NCI-H2029 (cell line): ENCODE measurements at places on chromosomes 1 and 21.

DNA sequence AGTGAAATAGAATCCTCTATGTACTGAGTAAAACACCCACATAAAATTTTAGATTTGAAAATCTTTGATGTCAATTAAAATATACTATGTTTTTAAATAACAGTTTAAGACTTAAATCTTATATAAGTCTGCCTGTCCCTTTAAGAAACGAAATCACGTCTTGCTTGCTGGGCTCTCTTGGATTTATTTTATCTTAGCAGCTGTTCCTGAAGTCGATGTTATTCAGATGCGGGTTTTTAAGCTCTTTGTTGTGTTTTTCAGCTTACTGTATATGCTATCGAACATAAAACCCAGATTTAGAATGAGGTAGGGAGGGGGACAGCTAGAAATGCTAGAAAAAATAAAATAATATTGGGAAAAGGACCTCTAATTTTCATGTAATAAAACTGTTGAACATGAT lies 11.1 kb upstream of the SSX2IP start:
- no peak for DNase-seq

GRCh38 chr1:114026797-114027196 lies 47.5 kb downstream of the OLFML3 start:
- no peak for DNase-seq

DNA sequence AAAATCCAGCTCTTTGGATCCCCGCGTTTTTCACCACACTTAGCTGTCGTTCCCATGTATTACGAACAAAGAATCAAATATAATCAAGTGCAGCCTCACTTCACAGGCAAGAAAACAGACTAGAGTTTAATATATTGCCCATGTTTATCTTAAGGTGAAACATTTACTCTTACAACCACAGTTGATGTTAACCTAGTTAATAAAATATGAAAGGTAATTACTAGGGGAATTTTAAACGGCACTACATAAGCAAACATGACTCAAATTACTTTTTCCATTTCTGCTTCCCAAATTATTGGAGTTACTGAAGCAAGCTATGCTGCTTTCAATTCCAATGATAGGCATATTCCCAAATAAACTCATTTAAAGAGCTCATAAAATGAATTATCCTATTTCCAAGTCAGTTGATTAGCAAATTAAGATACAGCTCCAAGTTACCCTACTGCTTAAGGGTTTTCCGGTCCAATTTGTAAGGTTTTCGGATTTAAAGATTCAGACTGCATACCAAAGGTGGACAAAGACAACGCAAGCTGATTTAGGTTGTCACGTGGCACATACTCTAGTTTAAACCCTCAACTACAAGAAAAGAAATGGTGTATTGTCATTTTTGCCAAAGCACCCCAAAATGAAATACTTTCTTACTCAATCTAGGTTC lies 5.9 kb downstream of the COX20 start:
- DNase-seq: no peak

- peak; percentile 45 for DNase-seq
Observed at GRCh38 chr1:229199261-229200243, 71.4 kb upstream of the RAB4A start.

- no peak for DNase-seq
Observed at GRCh38 chr1:14189381-14189780, 409.1 kb upstream of the KAZN start.

DNA sequence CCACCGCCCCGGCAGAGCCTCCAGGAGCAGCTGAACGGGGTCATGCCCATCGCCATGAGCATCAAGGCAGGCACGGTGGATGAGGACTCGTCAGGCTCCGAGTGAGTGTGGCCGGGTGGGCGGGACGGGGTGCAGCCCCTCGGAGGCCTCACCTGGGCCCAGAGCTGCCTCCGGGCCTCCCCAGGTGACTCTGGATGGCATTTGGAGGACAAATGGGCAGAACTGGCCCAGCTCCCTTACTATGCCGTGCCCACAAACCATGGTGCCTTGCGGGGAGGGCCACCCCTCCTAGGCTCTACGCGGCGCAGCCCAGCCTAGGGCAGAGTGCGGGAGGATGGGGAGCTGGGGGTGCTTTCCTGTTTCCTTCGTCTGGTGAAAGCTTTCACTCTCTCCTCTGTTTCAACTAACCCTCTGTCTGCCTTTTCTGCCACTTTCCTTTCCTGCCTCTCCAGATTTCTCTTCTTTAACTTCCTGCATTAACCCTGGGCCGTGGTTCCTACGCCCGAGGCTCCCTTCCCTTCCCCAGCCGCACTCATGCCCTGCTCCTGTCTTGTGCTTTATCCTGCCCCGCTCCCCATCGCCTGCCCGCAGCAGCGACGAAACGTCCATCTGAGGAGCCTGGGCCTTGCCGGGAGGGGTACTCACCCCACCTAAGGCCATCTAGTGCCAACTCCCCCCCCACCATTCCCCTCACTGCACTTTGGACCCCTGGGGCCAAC lies 9.2 kb downstream of the PSRC1 start:
- no peak for DNase-seq

GRCh38 chr1:180939073-180939710 lies 26.5 kb downstream of the KIAA1614 start:
- no peak for DNase-seq

DNA sequence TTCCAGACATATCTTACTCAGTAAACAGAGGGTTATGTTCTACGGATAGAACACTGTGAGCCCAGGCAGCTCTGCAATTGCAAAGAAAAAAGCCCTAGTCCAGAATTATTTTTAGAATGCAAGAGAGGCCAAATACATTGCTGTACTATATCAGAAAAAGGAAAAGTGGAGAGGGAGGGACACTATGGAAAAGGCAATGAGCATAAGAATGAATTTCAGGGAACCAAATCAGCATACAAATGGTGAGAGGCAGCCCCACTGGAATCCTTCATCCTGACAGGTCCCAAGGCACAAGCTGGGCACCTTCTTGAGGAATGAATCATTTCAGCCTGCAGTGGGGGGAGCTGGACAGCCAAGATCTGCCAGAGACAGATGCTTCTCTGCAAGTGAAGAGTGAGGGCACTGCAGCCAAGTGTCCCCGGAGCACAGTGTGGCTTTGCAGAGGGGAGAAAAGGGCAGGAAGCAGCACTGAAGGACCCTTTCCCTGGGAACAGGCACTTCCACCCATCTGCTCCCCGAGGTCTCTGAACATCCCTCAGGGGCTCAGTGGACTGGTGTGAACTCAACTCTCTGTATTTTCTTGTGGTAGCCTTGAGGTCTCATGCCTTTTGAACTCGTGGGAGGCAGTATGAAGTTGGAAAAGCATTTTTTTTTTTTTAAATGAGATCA lies 115.6 kb downstream of the XCL2 start:
- no peak for DNase-seq

- DNase-seq: no peak
Observed at GRCh38 chr21:45454926-45455673, 50.1 kb downstream of the COL18A1 start.
